ENCODE measurements at places on chromosomes 12 and 14. TPM values are rescaled to one million over a fixed set of nuclear protein-coding genes. Genes with fewer than 3 reads are reported as not detected.

Gene KCNH3
- 0.14 TPM for total RNA-seq

GRCh38 chr12:34347367-34347766 is 325.1 kb downstream of the ALG10 start:
- H3K36me3 ChIP-seq: no peaks in the 10 kb centered on the region
- DNase-seq: no peak
- H3K27me3 ChIP-seq: no peaks in the 10 kb centered on the region
- no peaks in the 10 kb centered on the region for H3K4me1 ChIP-seq
- no peak overlapping the region for H3K4me3 ChIP-seq

DNA sequence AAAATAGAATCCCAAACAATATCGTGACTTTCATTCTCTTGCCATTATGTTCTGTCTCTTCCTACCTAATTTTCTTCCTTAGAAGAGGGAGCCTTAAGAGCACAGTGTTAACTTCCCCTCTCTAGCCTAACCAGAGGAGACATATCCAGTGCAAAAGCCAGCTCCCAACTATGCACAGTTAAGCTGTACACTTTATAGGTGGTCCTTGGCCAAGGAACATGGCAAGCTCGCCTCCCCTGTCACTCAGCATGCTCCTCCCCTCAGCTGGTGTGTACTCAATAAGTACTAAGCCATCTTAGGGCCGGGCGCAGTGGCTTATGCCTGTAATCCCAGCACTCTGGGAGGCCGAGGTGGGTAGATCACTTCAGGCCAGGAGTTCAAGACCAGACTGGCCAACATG is 255.1 kb upstream of the TMPO start:
- no peak for DNase-seq
- H3K27me3 ChIP-seq: no peaks in the 10 kb centered on the region
- H3K4me1 ChIP-seq: no peaks in the 10 kb centered on the region
- H3K36me3 ChIP-seq: no peaks in the 10 kb centered on the region

DNA sequence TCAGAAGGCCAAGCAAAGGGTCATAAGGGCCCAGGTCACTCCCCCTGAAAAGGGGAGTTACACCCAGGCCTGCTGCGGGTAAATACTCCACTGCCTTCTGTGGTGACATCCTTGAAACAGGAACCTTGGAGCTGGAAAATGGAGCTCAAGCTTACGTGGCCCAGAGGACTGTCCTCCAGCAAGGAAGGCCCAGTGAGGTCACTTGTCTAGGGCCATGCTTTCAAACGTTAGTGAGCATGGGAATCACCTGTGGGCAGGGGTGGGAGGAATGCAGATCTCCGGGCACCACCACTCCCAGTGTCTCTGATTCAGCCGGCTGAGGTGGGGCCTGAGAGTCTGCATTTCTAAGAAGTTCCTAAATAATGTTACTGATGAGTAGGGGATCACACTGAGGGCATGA is 140.5 kb upstream of the CCND2 start:
- DNase-seq: no peak
- no peak overlapping the region for H3K27ac ChIP-seq
- no peak overlapping the region for H3K4me3 ChIP-seq
- peaks cover 3% of the 10 kb centered on the region for H3K4me1 ChIP-seq
- H3K27me3 ChIP-seq: no peaks in the 10 kb centered on the region
- no peaks in the 10 kb centered on the region for H3K36me3 ChIP-seq

- no peaks in the 10 kb centered on the region for H3K4me1 ChIP-seq
- no peaks in the 10 kb centered on the region for H3K36me3 ChIP-seq
- no peak overlapping the region for H3K4me3 ChIP-seq
- peaks cover 7% of the 10 kb centered on the region for H3K27me3 ChIP-seq
- peak; percentile 65 for DNase-seq
These were observed 54.1 kb upstream of the GPR68 start for GRCh38 chr14:91298576-91298975.

Gene SLC4A8
- total RNA-seq: 5.5 TPM

DNA sequence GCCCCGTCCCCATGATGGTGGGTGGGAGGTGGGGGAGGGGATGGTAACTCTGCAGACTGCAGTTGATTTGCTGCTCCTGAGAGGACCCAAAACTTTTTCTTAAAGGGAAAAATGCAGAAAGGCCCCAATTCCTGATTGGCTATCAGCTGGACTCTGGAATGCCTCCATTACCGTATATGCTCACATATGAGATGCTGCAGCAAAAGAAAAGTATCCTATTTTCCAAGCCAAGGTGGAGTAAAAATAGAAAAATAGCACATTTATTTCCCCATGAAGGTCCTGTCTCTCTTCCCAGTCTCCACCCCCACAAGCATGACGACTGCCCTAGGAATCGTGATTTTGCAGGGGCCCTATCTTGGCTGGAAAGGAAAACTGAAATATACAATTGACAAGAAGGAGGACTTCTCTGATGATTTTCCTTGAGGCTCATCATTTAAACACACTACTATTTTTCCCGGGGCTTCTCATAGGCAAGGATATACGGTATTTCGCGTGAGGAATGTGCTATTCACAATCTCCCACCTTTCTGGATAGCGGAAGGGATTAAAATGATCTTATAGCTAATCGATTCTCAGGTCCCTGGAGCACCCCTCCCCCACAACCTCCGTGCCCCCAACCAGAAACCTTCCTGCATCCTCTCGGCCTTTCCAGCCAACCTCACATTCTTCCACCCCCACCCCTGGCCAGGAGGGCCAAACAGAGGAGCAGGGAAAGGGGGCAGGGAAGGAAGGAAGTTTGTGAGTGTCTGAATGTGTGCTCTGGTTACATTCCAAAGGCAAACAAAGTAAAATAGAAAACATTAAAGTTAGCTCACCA is 138.9 kb upstream of the CCND2 start:
- H3K36me3 ChIP-seq: no peaks in the 10 kb centered on the region
- H3K27ac ChIP-seq: no peak overlapping the region
- no peak for DNase-seq
- no peak overlapping the region for H3K4me3 ChIP-seq
- no peaks in the 10 kb centered on the region for H3K27me3 ChIP-seq

GRCh38 chr12:67533159-67533558 is 115.4 kb upstream of the DYRK2 start:
- no peaks in the 10 kb centered on the region for H3K27me3 ChIP-seq
- no peak overlapping the region for H3K27ac ChIP-seq
- H3K36me3 ChIP-seq: no peaks in the 10 kb centered on the region
- peaks cover 25% of the 10 kb centered on the region for H3K4me1 ChIP-seq
